ENCODE measurements at places on chromosomes 12 and 14.

DNA sequence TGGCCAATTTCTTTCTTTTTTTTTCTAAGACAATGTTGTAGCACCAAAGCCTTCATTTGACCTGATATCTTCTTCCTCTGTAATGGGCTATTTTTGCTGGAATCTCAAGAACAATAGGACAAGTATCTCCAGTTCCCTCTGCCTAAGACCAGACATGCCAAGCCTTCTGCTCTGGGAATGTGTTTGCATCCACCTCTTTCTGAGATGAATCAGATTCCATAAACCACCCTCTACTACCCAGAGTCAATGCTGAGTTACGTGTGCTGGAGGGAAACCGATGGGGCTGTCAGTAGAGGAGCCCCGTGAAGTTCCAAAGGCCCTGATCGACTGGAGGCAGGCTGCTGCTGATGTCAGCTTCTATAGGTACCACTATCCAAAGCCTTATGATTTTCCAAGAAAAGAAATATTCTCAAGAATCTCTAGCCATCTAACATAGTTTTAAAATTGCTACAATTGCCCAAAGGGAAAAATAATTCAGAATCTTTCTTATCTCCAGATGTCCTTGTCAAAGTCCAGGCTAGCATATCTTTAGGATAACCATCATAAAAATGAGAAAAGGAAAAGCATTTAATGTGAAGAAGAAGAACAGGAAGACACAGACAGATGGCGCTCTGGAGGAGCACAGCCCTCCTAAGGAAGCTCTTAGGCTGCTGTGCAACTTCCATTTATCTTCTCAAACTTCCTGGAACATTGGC, 101.9 kb downstream of the SLC8A3 start:
- no peaks in the 10 kb centered on the region for H3K27me3 ChIP-seq
- no peaks in the 10 kb centered on the region for H3K4me1 ChIP-seq
- H3K27ac ChIP-seq, result no peak overlapping the region
- H3K4me3 ChIP-seq, result no peak overlapping the region
- H3K36me3 ChIP-seq, result no peaks in the 10 kb centered on the region

DNA sequence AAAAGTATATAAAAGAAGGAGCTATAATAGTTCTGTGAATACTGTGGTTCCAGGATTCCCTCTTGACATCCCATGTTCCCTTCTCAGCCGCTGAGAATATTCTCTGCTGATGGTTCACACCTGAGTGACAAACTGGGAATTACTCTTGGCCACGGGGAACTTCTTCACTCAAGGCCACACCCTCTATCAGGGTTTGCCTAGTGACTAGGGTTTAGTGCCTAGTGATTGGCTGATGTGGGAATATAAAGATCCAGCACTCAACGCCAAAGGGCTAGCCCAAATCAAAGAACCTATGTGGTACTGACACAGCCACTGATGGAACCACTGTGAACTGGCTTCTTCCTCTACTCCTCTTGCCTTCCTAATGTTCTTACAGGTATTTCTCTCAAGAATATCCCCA, 248.4 kb downstream of the ASCL1 start:
- no peak for DNase-seq
- H3K27ac ChIP-seq, result no peak overlapping the region
- no peak overlapping the region for H3K4me3 ChIP-seq
- H3K36me3 ChIP-seq, result no peaks in the 10 kb centered on the region
- no peaks in the 10 kb centered on the region for H3K27me3 ChIP-seq

DNA sequence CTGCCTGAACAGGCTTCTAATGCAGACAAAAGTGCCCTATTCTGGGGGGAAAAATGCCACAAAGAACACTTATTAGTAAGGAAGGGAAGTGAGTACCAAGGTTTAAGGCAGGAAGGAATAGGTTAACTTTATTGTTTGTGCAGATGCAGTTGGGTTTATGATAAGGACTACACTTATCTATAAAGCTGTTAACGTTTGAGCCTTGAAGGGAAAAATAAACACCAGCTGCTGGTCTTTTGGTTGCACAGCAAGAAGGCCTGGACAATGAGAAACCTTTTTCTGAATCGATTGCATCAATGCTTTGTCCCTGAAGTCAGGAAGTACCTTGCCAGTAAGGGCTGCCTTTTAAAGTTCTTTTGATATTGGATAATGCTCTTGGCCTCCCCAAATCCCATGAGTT, 407.8 kb downstream of the ATP23 start:
- no peak overlapping the region for H3K27ac ChIP-seq
- H3K4me3 ChIP-seq, result no peak overlapping the region
- H3K4me1 ChIP-seq, result no peaks in the 10 kb centered on the region

DNA sequence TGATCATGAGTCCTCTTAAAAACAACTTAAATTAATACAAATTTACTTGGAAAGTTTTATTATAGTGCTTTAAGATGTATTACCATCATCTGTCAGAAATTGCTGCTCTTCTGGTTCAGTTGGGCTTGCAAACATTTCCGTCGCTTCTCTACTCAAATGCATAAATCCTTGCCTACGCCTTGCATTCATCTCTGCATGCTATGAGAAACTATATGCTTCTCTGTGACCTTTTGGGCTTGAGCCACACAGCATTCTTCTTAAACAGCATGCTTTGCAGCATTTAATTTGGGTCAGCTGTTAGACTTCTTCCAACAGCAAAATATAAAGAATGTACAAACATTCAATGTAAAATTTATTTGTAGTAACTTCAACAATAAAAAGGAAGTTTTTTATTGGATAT, 305.7 kb upstream of the FLRT2 start:
- no peak overlapping the region for H3K27ac ChIP-seq
- no peak overlapping the region for H3K4me3 ChIP-seq
- no peak for DNase-seq
- H3K27me3 ChIP-seq, result no peaks in the 10 kb centered on the region

DNA sequence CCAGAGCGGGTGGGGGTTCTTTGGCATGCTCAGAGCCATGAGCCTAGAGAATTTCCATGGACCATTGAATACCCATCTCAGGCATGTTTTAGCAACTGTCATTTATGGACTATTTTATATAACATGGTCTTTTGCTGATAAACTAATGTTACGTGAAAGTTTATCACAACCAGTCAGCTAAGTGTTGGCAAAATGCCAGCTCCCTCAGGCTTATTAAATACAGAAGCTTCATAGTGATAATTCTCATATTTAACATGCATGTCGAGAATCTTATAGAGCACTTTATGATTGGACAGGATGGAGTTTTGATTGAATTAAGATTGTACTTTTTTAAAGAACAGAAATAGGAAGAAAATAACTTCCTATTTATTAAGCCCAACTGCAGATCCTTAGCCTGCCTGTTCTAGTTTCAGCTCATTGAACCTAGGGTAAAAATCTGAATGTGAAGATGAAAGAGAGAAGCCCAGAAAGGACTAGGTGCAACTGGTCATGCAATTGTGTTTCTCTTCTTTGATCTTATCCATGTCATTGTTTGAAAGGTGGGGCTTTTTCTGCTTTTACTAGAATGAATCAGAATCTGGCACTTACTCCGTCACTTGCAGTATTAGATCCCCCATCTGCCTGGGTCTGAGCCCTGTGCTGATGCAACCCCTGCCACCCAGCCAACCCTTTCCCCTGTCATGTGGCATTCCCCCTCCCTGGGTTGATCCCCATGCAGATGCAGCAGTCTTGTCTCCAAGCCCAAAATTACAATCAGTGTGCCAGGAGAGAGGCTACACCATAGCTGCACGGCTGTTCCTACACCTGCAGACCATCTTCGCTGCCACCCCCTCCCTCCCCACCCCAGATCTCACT, 134.6 kb upstream of the EVL start:
- no peak for DNase-seq
- no peaks in the 10 kb centered on the region for H3K4me1 ChIP-seq
- peaks cover 59% of the 10 kb centered on the region for H3K36me3 ChIP-seq
- no peaks in the 10 kb centered on the region for H3K27me3 ChIP-seq
- H3K27ac ChIP-seq, result no peak overlapping the region

DNA sequence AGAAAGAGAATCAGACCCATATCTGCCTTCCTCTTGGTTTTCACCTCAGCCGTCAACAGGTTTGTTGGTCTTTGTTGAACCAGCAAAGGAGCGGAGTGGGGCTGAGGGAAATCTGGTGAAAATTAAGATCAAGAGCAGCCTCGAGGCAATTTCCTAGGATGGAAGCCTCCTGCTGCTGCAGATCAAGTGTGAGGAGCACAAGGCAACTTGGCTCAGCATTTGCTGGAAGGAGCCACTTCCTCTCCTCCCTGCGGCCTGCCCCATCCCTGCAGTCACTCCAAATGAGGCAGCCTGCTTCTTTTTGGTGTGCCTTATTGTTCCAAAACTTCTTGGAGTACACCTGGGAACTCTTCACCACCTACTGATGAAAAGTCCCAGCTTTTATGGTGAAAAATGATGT, 4.9 kb downstream of the TC2N start:
- no peak overlapping the region for H3K27ac ChIP-seq
- no peaks in the 10 kb centered on the region for H3K27me3 ChIP-seq
- H3K4me3 ChIP-seq, result no peak overlapping the region
- peaks cover 4% of the 10 kb centered on the region for H3K36me3 ChIP-seq
- no peaks in the 10 kb centered on the region for H3K4me1 ChIP-seq

DNA sequence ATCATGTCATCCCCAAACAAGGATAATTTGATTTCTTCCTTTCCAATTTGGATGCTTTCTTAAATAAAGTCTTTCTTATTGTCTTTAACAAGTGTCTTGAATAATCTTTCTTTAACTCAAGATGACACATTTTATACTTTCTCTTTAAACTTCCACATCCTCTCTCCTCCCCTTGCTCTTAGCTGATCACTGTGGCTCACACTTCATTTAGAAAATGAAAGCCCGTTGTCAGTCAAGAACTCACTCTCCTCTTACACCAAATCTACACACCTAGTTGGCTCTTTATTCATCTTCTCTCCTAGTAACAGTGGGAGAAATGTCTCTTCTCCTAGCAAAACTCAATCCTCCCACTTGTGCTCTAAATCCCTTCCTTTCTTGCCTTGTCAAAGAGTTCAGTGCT, 10.4 kb upstream of the RMST start:
- no peaks in the 10 kb centered on the region for H3K27me3 ChIP-seq
- no peak overlapping the region for H3K4me3 ChIP-seq
- no peaks in the 10 kb centered on the region for H3K4me1 ChIP-seq
- H3K36me3 ChIP-seq, result no peaks in the 10 kb centered on the region

GRCh38 chr12:132218915-132219314, 74.7 kb downstream of the NOC4L start:
- H3K27ac ChIP-seq, result no peak overlapping the region
- no peaks in the 10 kb centered on the region for H3K36me3 ChIP-seq
- no peaks in the 10 kb centered on the region for H3K4me1 ChIP-seq
- no peak for DNase-seq
- H3K27me3 ChIP-seq, result peaks cover 12% of the 10 kb centered on the region

GRCh38 chr14:42370056-42370455, 763.4 kb downstream of the LRFN5 start:
- no peaks in the 10 kb centered on the region for H3K4me1 ChIP-seq
- H3K4me3 ChIP-seq, result no peak overlapping the region
- DNase-seq, result no peak

- H3K4me1 ChIP-seq, result peaks cover 80% of the 10 kb centered on the region
- no peak for DNase-seq
- peaks cover 9% of the 10 kb centered on the region for H3K36me3 ChIP-seq
- peak overlapping the region; percentile 75 for H3K27ac ChIP-seq
- H3K27me3 ChIP-seq, result no peaks in the 10 kb centered on the region
- no peak overlapping the region for H3K4me3 ChIP-seq
Observed at GRCh38 chr14:52051251-52051650, 17.6 kb downstream of the NID2 start.

GRCh38 chr12:94590428-94590827, 59.9 kb downstream of the TMCC3 start:
- no peak overlapping the region for H3K27ac ChIP-seq
- H3K36me3 ChIP-seq, result no peaks in the 10 kb centered on the region
- no peak overlapping the region for H3K4me3 ChIP-seq
- H3K27me3 ChIP-seq, result no peaks in the 10 kb centered on the region
- DNase-seq, result no peak
- no peaks in the 10 kb centered on the region for H3K4me1 ChIP-seq

DNA sequence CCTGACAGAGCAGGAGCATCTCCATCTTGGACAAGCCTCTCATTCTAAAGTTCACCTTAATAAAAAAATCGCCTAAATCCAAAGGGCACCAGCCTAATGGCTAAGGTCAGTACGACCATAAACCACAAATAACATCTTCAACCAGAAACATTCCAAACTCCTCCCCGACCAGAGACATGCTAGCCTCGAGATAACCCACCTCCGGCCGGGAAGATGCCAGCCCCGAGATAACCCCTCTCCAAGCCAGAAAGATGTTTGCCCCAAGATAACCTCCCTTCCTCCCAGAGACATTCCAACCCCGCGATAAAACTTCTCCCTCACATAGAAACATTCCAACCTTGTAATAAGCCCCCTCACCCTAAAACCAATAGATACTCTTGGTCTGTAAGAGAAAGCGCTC, 86.8 kb upstream of the PKP2 start:
- no peaks in the 10 kb centered on the region for H3K36me3 ChIP-seq
- H3K4me1 ChIP-seq, result no peaks in the 10 kb centered on the region
- no peak overlapping the region for H3K4me3 ChIP-seq
- H3K27ac ChIP-seq, result no peak overlapping the region

DNA sequence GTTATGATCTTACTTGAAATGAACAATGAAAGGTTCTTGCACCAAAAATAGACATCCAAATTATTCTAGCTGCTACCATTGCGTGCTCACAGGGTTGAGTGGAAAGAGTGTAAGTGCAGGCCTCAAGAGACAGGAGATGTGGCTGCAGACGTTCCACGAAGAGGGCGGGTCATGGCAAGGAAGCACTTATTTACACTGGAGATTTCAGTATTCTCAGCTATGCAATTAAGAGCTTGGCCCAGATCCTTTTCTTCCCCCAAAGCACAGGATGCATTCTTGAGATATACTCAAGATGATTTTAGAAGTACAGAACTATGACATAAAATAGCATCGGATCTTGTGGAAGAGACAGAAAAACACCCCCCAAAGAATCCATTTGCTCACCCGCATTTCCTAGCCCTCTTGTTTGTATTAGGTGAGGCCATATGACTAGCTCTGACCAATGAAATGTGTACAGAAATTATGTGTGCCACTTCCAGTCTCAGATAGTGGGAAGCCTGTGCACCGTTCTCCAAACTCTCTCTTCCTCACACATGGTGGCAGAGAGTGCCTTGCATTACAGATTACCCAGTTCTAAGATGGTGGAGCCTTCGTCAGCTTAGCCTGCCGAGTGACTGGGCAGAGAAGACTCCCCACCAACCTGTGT, 261.4 kb downstream of the TTC8 start:
- no peak overlapping the region for H3K4me3 ChIP-seq
- no peaks in the 10 kb centered on the region for H3K27me3 ChIP-seq
- H3K4me1 ChIP-seq, result no peaks in the 10 kb centered on the region
- H3K36me3 ChIP-seq, result no peaks in the 10 kb centered on the region

DNA sequence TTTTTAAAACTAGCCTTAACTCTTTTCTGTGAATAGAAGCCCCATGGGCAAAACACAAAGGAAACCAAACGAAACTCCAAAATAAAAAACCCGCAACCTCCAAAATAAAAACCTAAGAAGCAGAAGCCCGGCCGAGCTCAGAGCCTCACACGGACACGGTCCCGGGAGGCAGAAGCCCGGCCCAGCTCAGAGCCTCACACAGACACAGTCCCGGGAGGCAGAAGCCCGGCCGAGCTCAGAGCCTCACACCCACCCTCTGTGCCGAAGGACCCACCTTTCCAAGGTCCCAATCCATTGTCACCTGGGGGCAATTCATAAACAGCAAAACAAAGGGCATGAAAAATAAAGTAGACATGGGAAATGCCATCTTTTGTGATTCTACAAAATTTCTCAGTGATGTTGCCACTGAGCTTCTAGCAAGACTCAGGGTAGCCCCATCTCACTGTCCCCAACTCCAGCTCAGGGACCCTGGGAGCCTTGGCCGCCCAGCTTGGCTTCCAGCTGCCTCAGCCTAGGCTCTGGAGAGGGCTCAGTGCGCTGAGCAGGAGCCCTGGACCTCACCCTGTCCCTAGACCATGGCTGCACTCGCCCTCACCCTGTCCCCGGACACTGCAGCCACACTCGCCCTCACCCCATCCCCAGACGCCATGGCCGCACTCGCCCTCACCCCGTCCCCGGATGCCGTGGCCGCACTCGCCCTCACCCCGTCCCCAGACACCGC, 82.2 kb downstream of the GALNT9 start:
- H3K27ac ChIP-seq, result no peak overlapping the region
- H3K36me3 ChIP-seq, result no peaks in the 10 kb centered on the region
- no peak overlapping the region for H3K4me3 ChIP-seq
- H3K27me3 ChIP-seq, result no peaks in the 10 kb centered on the region
